NCI-H146 (cell line): ENCODE measurements at places on chromosomes 6 and 20.
A peak's percentile ranks its signal among the peaks of the same experiment; 100 is the strongest.

GRCh38 chr6:48087448-48087847, 23.5 kb downstream of the PTCHD4 start:
- peak; percentile 31 for DNase-seq

DNA sequence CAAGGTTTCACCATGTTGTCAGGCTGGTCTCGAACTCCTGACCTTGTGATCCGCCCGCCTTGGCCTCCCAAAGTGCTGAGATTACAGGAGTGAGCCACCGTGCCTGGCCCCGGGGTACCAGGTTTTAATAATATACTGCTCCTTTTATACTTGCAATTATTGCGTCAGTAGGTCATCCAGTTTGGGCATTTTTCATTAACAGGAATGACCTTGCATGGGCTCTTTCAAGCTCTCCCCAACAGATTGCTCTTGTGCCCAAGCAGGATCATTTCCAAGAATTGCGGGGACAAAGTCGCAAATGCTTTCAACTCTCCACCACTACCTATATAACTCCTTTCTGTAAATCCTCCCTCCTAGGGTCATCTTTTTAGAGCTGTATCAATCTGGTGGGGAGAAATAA, 23.8 kb downstream of the STK38 start:
- no peak for DNase-seq

GRCh38 chr6:170127151-170127550, 163.7 kb downstream of the DLL1 start:
- DNase-seq, result no peak

DNA sequence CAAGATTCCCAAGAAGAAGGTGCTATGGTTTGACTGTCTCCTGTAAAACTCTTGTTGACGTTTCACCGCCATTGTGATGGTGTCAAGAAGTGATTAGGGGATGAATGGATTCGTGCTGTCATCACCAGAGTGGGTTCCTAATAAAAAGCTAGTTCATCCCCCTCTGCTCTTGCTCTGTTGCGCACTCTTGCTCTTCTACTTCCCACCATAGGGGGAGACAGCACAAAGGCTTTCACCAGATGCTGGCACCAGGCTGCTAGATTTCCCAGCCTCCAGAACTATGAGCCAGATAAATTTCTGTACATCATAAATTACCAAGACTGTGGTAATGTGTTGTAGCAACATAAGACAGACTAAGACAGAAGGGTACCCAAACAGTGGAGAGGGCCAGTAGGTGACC, 21.6 kb upstream of the CCDC28A start:
- no peak for DNase-seq

DNA sequence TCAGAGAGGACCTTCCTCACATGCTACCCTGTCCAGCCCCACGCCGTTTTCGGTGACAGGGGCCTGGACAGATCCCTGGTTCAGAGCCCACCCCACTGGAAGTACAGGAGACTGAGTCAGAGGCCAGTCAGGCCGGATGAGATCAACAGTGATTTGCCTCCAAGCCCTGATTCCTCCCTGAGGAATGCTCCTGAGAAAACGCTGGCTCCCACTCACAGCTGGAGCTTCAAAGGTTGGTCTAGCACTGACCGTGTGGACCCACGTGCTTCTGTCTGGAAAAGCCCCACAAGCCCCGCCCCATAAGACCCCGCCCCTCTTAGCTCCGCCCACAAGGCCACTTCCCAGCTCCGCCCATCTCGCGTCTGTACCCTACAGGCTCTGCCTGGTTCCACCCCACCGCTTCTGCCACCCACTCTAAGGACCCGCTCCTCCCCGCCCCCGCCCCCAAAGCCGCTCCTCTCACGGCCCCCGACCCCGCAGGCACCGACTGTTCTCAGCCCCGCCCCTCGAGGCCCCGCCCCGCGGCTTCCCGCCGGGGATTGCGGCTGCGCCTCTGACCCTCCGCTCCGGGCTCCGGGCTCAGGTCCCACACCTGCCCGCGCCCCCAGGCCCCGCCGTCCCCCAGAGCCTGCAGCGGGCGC, 64.9 kb upstream of the BHLHE23 start:
- peak; percentile 42 for DNase-seq

DNA sequence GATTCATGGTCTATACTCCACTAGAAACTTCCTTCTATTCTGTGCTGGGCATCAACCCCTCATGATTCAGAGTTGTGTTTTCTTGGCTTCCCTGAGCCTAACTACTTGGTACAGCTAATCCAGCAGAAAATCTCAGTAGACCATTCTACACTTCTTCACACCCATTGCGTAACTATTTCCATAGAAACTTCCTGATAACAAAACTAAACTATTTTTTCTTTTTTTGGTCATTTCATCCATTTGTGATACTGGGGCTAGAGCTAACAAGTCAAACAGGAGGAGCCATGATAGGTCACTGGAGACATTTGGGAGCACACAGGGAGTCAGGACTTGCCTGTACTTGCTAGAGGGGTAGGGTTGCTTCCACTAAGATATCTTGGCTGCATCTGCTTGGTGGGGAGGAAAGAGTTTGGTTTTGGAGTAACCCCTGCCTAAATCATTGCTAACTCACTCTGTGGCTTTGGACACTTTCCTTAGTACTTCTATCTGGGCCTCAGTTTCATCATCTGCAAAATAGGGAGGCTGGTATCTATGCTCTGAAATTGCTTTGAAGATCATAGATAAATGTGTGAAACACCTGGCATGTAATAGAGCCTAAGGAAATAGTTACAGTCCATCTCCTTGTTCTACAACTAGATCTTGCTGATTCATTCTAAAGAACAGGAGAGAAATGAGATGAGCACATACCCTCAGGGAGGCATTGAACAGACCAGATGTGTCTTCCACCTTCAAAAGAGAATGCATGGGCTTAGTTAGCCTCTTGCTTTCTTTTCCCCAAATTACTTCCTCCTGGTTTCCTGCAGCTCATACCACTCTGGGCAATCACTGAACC, 127.9 kb upstream of the ADGRF1 start:
- no peak for DNase-seq

DNA sequence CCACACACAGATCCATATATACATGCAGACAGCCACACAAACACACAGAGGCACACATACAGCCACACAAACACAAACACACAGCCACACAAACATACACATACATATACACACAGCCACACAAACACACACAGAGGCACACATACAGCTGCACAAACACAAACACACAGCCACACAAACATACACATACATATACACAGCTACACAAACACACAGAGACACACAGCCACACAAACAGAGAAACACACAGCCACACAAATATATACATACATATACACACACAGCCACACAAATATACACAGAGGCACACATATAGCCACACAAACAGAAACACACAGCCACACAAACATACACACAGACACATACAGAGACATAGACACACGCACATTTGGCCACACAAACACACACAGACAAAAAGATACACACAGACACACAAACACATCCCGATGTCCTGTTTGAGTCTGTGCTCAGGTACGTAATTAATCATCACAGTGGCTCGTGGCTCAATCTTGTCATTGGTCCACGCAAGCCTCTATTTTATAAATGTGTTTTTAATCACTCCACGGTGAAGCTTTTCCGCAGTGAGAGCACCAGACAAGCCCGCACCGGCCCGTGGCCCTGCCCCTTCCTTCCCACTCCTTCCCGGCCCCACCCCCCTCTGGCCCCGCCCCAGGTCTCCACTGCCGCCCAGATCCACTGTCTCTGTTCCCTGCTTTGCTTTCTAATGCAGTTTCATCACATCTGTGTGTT, 135.3 kb downstream of the CDH4 start:
- no peak for DNase-seq

GRCh38 chr6:147142684-147143245, 61.5 kb upstream of the STXBP5 start:
- no peak for DNase-seq

DNA sequence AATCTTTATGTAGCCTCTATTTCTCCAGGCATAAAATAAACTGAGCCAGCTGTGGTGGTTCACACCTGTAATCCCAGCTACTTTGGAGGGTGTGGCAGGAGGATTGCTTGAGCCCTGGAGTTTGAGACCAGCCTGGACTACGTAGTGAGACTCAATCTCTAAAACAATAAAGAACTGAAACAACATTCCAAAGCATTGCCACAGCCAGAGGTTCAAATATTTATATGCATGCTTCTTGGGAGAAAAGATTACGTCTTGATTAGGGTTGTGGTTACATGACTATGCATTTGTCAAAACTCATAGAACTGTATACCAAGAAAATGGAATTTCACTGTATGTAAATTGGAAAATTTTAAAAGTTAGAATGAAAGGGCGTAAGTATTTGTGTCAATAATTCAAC, 27.7 kb upstream of the PAX1 start:
- no peak for DNase-seq

DNA sequence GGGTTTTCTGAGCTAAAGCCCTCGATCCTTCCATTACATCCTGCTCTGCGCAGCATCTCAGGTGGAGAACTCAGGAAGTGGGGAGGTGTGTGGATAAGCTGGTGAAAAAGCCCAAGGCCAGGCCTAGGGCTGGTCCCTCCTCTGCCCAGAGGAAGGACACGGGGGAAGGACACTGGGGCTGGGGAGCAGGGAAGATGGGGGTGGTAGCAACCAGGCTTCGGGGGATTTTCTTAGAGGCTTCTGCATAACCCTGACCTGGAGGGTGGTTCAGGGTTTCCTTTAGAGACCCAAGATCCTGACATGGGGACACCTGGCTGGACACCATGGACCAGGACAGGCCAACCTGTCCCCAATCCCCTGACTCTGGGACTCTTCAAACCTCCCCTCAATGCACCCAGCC, 37.9 kb downstream of the SUN5 start:
- DNase-seq, result no peak

DNA sequence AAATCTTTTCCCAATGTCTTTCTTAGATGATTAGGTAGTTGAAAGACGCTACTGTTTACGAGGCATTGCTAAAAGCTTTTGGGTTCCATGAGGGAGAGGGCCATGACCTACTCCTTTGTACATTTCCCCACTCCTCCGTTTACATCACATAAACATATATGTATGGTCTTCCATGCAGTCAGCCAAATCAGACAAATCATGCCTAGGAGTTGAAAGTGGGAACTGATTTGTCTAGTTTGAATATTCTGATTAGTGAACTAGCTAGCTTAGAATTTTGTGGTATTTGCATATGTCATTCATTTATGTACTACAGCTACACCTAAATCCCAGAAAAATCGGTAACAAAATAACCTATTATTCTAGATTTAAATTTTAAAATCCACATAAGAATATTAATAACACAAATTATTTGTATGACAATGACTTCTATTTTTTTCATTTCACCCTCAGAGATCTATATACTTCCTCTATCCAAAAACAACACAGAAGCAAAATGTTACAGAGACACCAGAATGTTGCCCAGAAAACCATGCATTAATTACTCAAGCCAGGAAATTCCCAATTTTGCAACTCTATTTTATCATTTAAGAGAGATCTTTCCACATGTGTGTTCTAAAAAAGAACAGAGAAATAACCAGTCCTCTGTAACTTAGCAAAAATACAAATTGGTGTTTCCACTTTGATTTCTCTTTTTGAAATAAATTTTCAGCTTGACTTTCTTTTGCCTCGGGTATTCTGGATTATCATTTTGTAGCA, 231.9 kb downstream of the LAMA2 start:
- no peak for DNase-seq
